ENCODE measurements at places on chromosomes 1 and 21.
A peak's percentile ranks its signal among the peaks of the same experiment; 100 is the strongest.

DNA sequence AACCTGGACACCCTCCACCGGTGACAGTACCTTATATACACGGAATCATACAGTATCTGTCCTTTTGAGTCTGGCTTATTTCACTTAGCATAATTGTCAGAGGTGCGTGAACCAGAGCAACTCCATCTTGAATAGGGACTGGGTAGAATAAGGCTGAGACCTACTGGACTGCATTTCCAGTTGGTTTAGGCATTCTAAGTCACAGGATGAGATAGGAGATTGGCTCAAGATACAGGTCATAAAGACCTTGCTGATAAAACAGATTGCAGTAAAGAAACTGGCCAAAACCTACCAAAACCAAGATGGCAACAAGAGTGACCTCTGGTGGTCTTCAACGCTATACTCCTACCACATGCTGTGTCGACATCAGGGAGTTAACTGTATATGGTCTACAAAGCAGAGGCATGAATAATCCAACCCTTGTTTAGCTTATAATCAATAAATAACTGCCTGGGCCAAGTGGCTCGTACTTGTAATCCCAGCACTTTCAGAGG, 1.4 kb upstream of the FDPS start:
- DNase-seq, result no peak

DNA sequence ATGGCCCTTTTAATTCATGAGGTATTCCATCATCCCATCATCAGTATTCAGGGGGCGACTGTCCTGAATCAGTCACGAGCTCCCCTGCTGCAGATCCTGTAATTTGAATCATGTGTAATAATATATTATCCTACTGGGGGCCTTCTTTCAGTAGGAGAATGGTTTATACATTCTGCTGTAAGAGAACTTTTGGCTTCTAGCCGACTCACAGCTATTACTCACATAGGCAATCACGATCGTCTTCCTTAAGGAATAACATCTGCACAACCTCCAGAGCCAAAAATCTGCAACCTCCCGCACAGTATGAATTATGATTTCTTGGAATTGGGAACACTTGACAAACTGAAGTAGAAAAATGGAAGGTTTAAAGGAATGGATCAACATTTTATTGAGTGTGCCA, 343.0 kb downstream of the USP25 start:
- no peak for DNase-seq

GRCh38 chr1:69055194-69055593, 512.5 kb upstream of the LRRC7 start:
- no peak for DNase-seq

- DNase-seq, result peak; percentile 5
Observed at GRCh38 chr1:79792219-79792930, 785.8 kb upstream of the ADGRL4 start.

DNA sequence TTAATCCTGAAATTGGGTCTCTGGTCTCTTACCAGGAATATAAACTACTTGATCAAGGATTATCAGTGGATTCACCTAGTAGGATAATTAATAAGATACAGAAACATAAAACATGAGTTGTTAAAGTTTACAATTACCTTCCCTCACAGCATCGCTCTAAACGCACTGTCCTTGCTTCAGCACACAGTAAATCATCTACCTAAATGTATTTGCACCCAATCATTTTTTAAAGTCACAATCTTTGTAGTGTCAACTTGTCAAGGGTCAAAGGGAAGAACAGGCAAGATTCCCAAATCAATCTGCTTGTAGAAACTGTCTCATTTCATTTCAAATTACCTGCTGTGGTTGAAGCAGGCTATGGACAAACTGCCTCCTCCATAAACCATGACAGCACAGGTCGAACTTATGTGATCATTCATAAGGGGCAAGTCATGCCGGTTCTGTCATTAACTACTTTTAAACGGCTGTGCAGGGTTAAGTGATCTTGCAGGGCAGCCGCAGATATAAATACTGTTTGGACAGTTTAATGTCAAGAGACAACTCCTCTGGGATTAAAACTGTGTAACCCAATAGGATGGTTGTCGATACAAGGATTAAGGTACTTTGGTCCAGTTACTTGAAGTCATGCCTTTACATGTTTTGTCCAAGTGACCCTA, 93.6 kb downstream of the ZNF281 start:
- DNase-seq, result no peak

GRCh38 chr1:203055161-203055799, 29.0 kb downstream of the PPFIA4 start:
- DNase-seq, result no peak

Data from AG08396 (cell line).